Activated CD8-positive, alpha-beta memory T cell treated with anti-CD3 and anti-CD28 coated beads, Interleukin-2, amount 50 U/mL, for 4 hours (primary cell): ENCODE measurements at places on chromosomes 1 and 21.

DNA sequence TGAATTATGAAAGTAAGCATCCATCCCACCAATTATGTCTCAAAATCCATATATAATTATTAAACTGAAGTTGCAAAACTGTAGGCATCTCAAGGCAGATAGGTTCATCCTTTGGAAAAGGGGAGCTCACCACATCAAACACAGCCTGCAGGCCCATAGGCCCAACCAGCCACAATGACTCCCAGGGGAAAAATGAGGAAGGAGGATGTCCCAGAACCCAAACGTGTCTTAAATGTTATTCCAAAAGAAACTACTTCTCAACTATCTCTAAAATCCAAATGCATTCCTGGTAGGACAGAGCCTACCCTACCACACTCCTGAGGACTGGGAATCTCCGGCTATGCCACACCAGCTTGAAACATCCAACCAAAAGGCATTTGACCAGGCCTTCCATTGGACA is 12.8 kb downstream of the TIAM1 start:
- no peak for DNase-seq

- no peak for DNase-seq
Measured at GRCh38 chr1:206960676-206961386, 9.4 kb downstream of the FCAMR start.

DNA sequence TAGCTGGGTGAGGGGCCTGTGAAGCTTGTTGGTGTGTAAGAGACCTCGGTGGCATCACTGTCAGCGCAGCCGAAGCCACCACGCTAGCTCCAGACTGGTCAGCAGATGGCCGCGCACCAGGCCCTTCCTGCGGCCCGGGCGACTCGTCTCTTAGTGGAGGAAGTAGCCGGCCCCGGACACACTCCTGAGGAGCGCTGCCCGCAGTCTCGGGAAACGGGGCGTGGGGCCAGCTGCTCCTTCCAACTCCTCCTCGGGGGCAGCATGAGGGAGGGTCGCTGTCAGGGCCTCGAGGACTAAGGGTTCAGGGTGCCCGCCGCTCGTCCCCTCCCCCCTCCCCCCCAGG is 20.4 kb downstream of the H3-3A start:
- DNase-seq, result peak; percentile 18

- DNase-seq, result no peak
Measured at GRCh38 chr1:15062479-15063099, 91.0 kb upstream of the TMEM51 start.
